Neural progenitor cell (in vitro differentiated cells): ENCODE measurements at places on chromosomes 1 and 21. TPM values are rescaled to one million over a fixed set of nuclear protein-coding genes. Genes with fewer than 3 reads are reported as not detected.

GRCh38 chr1:19091196-19091953 lies 118.7 kb downstream of the UBR4 start:
- no peak overlapping the region for H3K4me3 ChIP-seq
- peaks cover 5% of the 10 kb centered on the region for H3K36me3 ChIP-seq
- H3K27ac ChIP-seq, result no peak overlapping the region
- peaks cover 5% of the 10 kb centered on the region for H3K4me1 ChIP-seq
- DNase-seq, result no peak
- H3K27me3 ChIP-seq, result no peaks in the 10 kb centered on the region

TNFRSF18 gene
- total RNA-seq, result not detected in 2 replicates

GRCh38 chr1:154207262-154207661 lies 1.1 kb upstream of the CFAP141 start:
- no peaks in the 10 kb centered on the region for H3K4me1 ChIP-seq
- DNase-seq, result no peak
- no peak overlapping the region for H3K27ac ChIP-seq
- peaks cover 15% of the 10 kb centered on the region for H3K36me3 ChIP-seq
- H3K27me3 ChIP-seq, result no peaks in the 10 kb centered on the region
- H3K4me3 ChIP-seq, result no peak overlapping the region

DNA sequence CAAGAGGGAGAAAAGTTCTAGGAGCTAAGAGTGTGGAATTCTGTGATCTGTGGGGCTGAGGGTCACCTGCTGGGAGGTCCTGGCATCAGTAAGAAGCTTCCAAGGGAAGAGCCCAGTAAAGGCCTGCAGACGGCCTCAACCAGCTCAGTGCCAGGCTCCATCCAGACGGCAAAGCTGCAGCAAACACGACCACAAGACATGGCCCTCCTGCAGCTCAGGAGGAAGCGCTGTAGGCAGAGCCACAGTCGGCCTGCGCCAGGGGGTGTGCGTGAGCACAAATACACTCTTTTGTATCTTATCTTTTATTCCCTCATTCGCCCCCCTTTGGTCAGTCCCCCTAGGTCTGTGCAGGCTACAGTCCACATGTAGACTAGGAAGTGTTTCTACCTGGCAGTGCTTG lies 13.4 kb downstream of the C1orf174 start:
- H3K36me3 ChIP-seq, result no peaks in the 10 kb centered on the region
- H3K4me1 ChIP-seq, result no peaks in the 10 kb centered on the region
- H3K27ac ChIP-seq, result no peak overlapping the region
- H3K4me3 ChIP-seq, result no peak overlapping the region
- DNase-seq, result no peak

DNA sequence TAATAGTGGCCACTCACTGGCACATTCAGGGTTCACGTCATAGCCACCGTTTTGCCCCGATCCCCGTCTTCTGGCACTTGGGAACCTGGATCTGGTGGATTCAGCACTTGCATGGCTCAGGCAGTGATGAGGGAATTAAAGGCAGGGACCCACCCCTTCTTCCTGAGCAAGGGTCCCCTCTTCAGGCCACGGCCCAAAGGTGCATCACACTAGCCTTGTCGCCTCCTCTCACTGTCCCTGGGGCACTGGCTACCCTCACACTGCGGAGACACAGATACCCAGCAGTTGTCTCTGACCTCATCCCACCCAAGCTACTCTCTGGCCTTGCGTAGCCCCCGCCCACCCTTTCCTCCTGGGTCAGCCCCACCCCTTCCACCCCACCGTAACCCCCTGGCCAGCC lies 19.9 kb upstream of the LDLRAP1 start:
- DNase-seq, result peak; percentile 38
- H3K27ac ChIP-seq, result no peak overlapping the region
- H3K27me3 ChIP-seq, result no peaks in the 10 kb centered on the region
- H3K36me3 ChIP-seq, result no peaks in the 10 kb centered on the region
- no peaks in the 10 kb centered on the region for H3K4me1 ChIP-seq

DNA sequence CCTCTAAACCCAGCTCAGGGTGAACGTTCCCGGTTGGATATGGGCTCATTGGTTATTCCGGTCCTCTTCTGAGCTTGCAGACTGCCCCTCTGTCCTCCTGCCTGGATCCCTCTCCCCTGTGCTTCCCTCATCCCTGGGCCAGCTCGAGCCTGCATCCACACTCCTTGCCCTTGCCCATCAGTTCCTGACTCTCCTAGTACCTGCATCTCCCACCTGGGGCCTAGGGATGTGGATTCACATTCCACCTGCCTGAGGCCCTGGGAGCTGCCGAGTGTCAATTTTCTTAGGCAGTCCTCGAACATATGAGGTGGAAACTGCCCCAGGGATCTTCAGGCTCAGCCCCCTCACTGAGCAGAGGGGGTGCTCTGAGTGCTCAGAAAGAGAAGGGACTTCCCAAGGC lies 252.2 kb downstream of the GRIK3 start:
- H3K4me1 ChIP-seq, result peaks cover 6% of the 10 kb centered on the region
- no peaks in the 10 kb centered on the region for H3K36me3 ChIP-seq
- no peak overlapping the region for H3K27ac ChIP-seq
- no peak overlapping the region for H3K4me3 ChIP-seq
- DNase-seq, result no peak

- no peaks in the 10 kb centered on the region for H3K36me3 ChIP-seq
- no peaks in the 10 kb centered on the region for H3K27me3 ChIP-seq
- no peak for DNase-seq
- no peak overlapping the region for H3K27ac ChIP-seq
These were observed 13.8 kb downstream of the FAM78B start for GRCh38 chr1:166152978-166153377.

- no peaks in the 10 kb centered on the region for H3K4me1 ChIP-seq
- H3K36me3 ChIP-seq, result no peaks in the 10 kb centered on the region
- H3K4me3 ChIP-seq, result no peak overlapping the region
- no peak overlapping the region for H3K27ac ChIP-seq
These were observed 49.0 kb downstream of the SCCPDH start for GRCh38 chr1:246773213-246773641.
